ENCODE measurements at places on chromosomes 7 and 10.

DNA sequence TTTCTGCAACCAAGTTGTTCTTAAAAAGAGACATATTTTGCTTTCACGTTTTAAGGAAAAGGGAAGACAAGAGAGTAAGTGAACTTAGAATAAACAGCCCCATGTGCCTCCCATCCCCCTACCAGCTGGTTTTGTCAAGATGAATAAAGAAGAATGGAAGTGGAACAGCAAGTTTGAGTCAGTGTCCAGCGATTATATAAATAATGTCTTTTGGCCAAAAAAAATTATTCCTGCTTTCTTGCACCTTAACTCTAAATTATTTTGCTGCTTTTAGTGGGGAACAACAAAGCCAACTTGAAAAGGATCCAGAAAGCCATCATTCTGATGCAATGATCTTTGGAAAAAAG, 82.4 kb upstream of the TRIL start:
- no peak for DNase-seq

DNA sequence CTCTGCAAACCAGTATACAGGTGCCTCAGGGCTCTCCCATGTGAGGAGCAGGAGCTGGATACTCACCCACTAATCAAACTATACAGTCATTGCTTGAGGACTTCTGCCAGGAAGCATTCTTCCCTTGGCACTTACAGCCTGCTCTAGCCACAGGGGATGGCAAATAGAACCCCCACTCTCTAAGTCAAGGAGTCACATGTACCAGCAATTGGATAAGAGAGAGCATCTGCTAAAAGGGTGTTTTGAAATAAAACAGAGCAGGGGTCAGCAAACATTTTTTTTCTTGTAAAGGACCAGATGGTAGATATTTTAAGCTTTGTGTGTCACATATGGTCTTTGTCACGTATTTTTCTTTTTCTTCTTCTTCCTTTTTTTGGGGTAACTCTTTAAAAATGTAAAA, 865.2 kb upstream of the GHITM start:
- no peak for DNase-seq

DNA sequence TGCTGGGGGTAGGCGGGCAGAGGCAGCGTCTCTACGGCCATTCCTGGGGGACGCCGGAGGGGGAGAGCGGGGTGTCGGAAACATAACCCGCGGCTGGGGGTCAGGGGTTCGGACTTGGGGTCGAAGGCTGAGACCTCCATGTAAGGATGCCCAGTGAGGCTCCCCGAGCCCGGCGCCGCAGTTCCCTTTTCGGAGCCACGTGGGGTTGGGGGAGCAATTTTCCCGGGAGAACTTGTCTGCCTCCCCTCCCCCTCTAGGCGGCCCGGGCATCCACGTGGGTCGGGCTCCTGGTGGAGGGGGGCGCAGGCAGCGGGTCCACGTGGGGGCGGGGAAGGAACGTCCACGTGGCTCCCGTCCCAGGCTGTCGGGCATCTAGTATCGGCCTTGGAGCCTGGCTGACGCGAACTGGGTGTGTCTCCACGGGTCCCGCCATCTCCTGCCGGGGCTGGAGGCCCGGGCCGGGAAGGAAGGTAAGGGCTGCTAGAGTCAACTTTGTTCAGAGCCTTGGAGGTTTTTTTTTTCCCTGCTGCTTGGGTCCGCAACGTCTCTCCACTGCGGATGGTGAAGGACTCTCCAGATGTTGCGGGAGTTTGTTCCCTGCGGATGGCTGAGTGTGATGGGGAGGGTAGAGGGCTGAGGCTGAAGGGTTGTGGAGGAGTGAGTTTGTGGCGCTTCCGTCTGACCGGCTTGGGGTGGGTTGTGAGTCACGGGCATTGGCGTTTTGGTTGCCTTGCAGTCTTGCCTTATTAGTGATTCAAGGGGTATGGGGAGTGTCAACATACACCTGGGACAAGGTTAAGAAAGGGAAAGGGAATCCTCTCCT, 744 bp downstream of the PPRC1 start:
- peak; percentile 82 for DNase-seq

DNA sequence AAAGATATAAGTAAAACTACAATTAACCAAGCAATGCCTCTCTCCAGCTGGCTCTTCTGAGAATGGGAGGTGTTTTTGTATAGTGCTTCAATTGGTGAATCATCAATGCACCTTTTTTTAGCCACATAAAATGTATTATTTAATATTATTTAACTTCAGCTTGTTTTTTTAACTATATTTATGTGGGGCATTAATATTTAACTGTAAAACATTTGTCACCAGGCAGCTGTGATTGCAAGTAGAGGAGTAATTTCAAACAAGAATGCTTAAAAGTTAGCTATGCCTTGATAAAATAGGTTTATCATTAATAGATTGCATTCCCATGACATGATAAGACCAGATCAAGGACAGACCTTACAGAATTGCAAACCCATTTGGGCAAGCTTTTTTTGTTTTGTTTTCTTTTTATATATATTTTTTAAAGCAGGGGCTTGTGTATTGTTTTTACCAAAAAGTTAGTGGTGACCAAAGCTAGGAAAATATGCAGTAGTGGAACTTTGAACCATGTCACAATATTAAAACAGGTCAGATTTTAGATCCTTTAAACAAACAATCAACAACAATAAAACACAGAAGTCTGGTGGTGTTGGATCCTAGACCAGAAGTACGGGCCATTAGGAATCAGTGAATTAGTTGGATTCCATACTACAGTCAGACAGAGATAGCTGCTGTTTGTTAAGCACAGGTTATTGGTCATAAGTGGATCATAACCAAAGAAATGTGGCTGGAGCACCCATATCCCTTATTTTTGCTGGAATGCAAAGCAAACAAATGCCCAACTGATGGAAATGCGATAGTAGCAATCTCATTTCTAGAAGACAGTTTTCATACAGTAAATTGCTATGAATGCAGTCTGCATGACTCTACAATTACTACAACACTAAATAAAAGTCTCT, 2.9 kb downstream of the CAV2 start:
- no peak for DNase-seq

DNA sequence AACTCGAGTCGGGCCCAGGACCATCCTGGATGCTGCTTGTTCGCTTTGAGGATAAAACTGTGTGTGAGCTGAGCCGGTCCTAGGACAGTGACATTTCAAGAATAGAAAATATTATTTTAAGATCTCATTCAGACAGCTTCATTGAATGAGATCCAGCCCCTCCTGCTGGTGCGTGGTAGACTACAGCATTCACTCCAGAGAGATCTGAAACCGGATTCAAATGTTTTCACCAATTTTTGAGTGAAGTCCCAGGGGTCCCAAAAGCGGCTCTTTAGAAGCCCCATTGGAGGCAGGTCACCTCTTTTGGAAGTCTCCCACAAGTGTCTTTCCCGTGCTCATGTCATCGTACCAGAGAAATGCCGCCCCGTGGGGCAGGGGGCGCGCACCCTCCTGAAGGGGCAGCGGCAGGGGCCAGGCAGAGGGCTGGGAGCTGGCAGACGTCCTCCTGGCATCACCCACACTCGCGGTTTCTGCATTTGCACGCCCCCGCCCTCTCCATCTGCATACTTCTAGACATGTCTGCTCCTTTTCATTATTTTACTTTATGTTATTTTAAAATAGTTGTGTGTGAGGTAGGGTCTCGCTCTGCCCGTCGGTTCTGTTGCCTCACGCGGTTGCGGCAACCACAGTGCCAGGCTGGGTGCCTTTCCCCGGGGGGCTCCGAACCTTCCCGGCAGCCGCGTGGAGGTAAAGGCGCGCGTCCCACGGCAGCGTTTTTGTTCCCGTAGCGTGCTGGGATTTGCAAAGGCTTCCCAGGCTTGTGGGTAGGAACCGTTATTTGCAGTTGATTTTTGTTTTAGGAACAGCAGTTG, 52.3 kb upstream of the DPYSL4 start:
- no peak for DNase-seq
